ENCODE measurements at places on chromosomes 4 and X.

GRCh38 chr4:113154281-113154680, 104.8 kb downstream of the ANK2 start:
- no peak for DNase-seq

DNA sequence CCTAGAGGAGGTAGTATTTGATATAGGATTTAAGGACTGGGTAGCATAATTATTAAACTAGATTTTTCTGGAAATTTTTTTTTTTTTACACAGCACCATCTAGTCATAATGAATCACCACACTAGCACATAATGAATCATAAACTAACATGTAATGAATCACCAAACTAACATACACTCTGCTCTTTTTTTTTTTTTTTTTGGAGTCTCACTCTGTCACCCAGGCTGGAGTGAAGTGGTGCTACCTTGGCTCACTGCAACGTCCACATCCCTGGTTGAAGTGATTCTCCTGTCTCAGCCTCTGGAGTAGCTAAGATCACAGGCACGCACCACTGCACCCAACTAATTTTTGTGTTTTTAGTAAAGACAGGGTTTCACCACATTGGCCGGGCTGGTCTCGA, 92.5 kb downstream of the FAM13A start:
- DNase-seq = peak; percentile 41

GRCh38 chr4:685679-686412, 3.1 kb downstream of the SLC49A3 start:
- no peak for DNase-seq

GRCh38 chrX:123993326-123993725, 31.8 kb downstream of the STAG2 start:
- no peak for DNase-seq

- DNase-seq = no peak
These were observed 18.7 kb downstream of the SGMS2 start for GRCh38 chr4:107843391-107843790.

DNA sequence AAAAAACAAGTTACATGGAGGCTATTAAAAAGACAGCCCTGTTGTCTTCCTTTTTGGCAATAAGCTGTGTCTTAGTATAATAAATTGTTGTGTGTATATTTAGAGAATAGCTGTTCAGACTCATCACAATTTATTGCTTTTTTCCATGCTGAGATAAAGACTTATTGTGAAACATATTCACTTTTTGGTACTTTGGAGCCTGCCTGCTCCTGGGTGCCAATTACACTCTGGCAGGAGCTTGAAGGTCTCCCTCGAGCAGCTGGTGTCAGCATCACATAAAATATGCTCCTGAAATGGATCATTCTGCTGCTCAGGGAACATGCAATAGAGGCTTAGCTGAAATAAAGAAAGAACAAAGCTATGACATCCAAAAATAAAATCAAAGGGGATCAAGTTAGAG, 211.6 kb upstream of the DKK2 start:
- DNase-seq = no peak

- no peak for DNase-seq
These were observed 19.6 kb downstream of the MGST2 start for GRCh38 chr4:139685180-139685579.

GRCh38 chr4:24657768-24658617, 73.6 kb upstream of the DHX15 start:
- DNase-seq = no peak

DNA sequence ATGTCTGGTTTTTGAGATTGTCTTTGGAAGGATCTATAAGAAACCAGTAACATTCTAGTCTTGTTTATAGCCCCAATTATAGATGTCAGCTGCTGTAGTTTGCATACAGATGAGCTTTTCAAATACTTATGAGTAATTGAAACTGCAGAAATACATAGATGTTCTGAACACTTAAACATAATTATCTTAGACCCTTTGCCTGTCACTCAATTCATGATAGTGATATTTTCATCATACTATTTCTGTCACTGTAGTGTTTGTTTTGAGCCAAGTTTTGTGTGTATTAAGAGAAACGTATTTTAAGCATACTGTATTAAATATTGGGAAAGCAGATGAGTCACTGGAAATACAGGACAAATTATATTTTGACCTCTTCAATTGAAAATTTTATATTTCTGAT, 69.8 kb upstream of the SMARCA5 start:
- DNase-seq = no peak

- DNase-seq = no peak
These were observed 7.7 kb upstream of the EIF1AX start for GRCh38 chrX:20149326-20149725.

DNA sequence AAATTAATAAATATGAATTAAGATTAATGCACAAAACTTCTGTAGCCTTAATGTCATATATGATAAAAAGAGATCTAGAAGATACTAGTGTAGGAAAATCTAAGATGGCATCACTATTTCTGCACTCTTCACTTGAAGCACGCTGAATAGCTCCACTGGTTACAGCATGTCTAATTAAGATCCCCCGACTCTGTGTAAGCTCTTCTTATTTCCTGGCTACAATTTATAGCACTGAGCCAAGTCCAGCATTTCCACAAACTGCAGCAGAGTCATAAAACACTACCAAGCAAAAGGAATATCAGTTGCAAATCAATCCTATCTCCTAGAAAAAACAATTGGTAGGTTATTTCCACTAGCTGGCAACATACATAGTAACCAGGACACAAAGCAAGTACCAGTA, 1.3 kb upstream of the CCNA2 start:
- DNase-seq = no peak

DNA sequence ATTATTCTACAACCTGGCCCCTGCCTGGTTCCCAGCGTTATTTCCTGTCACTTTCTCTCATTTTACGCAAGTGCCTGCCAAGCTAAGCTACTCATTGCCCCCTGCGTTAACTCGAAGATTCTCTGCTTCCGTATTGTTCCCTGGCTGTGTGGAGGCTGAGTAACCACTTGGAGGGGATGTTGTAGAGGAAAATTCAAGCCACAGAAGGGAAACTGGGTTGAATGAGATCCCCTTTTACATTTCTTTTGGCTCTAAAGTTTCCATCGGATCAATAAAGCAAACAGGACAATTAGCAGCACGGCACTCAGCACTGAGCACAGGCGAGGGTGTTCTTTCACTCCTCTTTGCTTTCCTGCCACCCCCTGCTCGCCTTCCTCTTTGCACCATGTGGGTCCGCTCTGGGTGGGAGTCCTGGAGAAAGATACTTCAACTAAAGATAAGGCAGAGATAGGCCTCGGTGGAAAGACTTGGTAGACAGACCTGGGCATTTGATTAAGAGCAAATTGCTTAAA, 4.2 kb upstream of the TMSB4X start:
- DNase-seq = no peak

GRCh38 chrX:370963-371745, 15.6 kb downstream of the PPP2R3B start:
- DNase-seq = no peak

DNA sequence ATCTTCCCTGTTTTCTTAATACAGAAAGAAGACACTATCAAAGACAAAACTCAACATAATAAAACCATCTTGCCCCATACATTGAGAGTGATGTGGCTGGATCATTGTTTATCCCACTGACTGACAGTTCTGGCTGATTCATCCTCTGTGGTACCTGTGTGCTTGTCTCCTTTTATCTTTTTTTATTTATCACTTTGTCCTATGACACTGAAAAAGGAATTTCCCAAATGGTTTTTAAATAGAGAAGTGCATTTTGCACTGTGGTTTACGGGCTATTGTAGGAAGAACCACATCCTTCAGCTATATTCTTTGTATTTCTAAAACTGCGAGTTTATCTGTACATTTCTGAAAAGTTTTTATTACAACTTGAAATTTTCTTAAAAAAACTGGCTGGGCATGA, 15.0 kb downstream of the TTC29 start:
- DNase-seq = no peak

DNA sequence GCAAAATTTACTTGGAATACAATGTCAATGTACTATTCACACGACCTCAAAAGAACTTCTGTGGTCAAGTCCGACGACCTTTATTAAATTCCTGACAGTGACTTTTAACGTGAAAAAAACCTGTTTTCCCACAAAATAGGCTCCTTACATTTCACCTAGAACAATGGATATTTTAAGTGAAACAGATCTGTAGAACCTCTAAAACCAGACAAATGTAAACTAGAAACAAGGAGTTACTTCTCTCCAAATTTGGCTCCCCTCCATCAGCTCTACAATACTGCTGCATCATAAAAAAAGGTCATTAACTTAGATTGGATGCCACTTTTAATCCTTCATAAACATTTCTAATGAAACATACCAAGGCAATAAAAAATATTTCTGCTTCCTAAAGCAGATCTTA, 1.2 kb downstream of the NEK1 start:
- peak; percentile 43 for DNase-seq

GRCh38 chr4:185304541-185304940, 91.2 kb downstream of the LRP2BP start:
- DNase-seq = no peak

DNA sequence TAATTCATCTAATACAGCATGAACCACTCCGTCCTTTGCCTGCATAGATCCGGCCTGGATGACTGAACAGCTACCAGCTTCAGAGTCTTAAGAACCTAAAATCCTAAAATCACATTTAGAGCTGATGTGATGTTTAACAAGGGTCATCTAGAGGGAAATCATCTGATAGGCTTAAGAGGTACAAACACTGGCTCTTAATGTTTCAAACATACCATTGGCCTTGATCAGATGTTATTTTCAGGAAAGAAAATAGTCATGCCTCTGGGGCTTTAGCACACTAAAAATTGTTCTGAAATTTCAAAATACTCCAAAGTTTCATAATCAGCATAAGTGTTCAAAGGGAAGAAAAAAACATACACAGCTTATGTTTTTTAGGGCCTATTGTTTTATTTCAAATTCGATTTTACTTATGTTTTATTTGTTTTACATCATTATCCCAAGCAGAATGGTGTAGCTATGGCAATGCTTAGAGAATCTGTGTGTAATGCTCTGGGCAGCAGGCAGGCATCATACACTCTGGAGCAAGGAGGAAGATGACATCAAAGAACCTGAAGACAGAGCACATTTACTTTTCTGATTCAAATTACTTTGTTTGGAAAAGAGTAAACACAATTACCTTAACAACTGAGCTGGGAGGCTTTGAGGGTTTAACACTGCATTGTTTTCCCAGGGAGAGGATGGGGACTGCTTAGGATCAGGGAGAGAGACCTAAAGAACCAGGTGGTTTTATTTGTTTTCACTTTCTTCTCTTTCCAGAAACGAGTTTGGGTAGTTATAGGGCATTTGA, 25.3 kb upstream of the LEF1 start:
- DNase-seq = no peak

DNA sequence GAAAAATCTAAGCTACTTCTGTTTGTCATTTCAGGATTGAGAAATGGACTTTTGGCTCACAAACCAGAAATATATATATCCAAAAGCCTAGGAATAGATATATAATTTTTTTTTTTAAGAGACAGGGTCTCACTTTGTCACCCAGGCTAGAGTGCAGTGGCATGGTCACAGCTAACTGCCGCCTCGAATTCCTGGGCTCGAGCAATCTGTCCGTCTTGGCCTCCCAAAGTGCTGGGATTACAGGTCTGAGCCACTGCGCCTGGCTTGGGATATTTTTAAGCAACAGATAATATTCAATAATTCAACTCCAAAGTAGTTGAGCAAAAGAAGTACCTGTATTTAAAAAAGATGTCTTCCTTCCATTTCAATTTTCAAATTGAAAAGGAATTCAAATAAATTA, 112.5 kb downstream of the C4orf51 start:
- DNase-seq = no peak

DNA sequence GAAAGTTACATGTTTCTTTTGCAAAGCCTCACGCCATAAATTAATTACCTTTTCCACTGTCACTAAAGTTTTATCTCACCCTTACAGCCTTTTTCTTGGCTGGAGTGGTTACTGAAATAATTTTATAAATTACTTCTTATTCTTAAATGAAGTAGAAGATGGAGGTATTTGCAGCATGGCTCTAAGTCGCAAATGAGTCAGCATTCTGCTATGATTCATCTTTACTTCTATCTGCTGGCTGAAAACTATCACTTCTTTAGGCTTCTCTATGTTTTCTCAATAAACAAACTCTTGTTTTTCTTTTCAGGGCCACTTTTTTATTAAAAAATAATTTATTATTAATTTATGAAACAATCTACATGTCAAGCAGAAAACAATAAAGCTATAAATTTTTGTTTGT, 210.2 kb upstream of the GYPA start:
- DNase-seq = no peak

DNA sequence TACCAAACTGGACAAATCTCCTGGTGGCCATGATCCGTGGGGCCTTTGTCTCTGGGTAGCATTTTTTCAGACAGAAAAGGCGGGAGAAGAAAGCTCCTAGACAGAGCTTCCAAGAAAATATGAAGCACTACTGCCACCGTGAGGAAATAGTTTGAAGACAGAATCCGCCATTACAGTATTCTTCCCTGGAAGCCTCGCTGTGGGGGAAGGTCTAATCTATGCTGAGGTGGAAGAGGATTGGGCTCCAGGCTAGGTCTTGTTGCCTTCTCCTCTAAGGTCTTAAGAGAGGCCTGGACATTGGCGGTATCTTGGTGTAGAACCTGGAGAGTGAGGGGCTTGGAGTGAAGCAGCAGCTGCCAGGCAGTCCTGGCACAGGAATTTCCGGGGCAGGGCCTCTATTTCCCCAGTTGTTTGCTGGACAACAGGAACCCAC, 218.9 kb downstream of the OR13H1 start:
- no peak for DNase-seq

- no peak for DNase-seq
These were observed 118.8 kb downstream of the GABRA2 start for GRCh38 chr4:46270986-46271596.

DNA sequence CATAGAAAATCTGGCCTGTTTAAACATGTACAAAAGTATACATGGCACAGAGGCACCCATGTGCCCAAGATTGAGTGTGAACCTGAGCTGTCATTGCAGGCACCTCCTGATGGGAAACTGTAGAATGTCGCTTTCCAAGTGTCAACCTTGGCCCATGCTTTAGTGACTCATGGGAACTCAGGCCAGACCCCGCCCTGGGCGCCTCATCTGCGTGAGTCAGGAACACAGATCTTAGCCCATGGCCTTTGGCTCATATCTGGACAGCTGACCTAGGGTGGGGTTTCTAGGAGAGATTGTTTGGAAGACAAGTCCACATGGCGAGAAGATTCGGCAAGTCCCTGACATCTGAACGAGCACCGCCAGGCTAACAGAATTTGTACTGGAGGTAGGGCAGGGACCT, 50.0 kb downstream of the CYTL1 start:
- no peak for DNase-seq

DNA sequence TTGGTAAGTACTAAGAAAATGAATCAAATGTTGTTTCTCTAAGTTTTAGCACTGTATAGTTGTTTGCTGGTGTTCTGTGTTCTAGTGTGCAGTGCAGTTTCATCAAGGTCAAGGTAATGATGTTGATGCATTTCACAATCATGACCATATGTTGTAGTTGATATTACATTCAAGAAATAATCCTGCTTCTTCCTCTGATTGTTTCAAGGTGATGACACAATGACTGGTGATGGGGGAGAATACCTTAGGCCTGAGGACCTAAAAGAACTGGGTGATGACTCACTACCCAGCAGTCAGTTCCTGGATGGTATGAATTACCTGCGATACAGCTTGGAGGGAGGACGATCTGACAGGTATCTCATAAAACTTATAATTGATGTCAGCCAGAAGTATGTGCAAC, 261.6 kb downstream of the ANK2 start:
- no peak for DNase-seq
